ENCODE measurements at places on chromosomes 4 and X. TPM values are rescaled to one million over a fixed set of nuclear protein-coding genes. Genes with fewer than 3 reads are reported as not detected.

SLC6A8 gene
- 144 TPM for total RNA-seq

P2RY4 gene
- total RNA-seq: 0.24 TPM

CYBB gene
- total RNA-seq: 9.8 TPM

ADAM29 gene
- total RNA-seq: not detected

FRG2 gene
- not detected for total RNA-seq

PROM1 gene
- total RNA-seq: 12.6 TPM

GRCh38 chr4:168917138-168917779 is 92.8 kb downstream of the CBR4 start:
- no peak for DNase-seq

DNA sequence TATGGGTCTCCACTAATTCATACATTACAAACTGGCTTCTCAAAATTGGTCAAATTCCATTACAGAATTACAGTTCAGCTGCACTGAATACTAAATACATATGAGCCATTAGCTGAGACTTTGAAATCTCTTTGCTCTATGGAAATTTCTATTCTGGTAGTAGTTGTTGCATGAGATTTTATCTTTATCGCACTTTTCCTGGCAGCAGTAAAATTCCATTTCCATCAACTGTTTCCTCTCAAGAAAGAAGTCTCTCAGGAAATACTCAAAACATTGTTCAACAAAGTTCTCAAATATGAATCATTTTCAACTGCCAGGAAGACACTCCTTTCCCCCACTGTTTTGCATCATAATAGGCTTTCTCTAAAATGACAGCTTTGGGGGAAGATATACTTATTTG is 51.3 kb downstream of the ATP11C start:
- no peak for DNase-seq

DNA sequence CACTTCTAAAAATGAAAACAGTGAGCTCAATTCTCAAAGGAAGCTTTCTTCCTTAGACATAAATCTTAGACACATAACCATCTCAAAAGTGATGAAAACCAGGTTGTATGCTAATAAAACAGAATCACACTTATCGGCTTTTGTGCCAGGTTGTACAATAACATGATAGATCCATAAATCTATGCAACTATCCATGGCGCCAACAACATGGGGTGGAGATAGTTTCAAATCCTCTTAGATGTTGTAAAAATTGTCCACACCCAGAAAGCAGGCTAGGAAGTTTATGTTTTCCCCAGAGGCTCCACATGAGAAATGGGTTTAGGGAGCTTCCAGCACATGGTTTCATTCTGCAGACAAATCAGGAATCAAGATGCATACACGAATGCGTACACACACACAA is 165.3 kb upstream of the MAP3K15 start:
- DNase-seq: no peak

GRCh38 chrX:102085706-102086105 is 39.8 kb upstream of the TCEAL2 start:
- no peak for DNase-seq

- no peak for DNase-seq
These were observed 2.7 kb downstream of the ABCD1 start for GRCh38 chrX:153727123-153727931.

DNA sequence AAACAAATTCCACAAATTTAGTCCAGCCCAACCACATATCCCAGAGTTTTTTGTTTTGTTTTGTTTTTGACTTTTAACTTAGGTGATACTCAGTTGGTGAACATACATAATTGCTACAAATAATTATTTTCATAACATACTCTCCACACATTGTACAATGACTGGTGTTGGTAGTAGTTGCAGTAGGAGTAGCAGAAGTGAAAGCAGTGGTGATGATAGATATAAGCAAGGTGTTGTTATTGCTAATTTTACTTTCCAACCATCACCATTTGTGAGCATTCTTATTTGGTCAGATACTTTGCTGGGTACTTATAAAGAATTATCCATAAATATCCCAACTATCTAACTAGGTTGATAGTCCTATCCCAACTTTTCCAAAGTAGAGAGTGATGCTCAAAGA is 47.3 kb downstream of the ARHGAP24 start:
- no peak for DNase-seq

DNA sequence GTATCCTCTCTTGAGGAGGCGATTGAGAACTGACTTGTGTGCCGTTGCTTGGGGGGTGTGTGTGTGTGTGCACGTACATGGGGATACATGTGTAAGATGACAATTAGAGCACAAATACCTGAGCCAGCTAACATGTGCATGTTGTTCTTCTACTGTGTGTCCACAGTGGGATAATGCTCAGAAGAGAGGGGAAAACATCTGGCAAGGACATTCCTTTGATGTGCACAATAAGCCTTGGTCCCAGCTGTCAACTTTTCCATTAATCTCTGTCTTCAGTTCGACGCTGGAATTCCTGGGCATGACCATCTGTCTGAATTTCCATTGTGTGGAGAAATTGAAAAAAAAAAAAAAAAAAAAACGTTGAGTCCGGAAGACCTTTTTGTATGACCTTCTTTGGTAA is 592.0 kb upstream of the GALNTL6 start:
- DNase-seq: no peak

DNA sequence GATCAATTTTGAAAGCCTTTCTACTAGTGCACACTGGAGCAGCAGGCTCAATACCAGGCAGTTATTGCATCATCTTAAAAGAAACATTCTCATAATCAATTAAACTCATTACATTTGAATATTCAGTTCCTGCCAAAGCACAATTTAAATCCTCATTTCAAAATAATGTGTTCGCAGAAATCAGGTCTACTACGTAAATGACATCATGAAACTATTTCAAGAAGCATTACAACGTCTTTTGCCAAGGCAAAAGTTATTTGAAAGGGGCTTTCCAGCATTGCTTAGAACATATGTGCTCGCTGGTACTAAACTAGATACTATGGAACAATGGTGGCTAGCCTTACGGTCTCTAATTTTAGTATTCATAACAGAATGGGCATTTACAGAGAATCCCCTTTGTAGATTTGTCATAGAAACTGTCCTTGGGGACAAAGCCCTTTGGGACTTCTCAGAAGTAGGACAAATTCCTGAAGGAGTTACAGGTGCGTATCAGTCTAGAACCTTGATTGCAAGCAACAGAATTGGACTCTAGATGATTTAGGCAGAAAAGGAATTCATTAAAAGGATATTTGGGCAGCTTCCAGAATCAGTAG is 27.6 kb upstream of the HUWE1 start:
- DNase-seq: no peak

DNA sequence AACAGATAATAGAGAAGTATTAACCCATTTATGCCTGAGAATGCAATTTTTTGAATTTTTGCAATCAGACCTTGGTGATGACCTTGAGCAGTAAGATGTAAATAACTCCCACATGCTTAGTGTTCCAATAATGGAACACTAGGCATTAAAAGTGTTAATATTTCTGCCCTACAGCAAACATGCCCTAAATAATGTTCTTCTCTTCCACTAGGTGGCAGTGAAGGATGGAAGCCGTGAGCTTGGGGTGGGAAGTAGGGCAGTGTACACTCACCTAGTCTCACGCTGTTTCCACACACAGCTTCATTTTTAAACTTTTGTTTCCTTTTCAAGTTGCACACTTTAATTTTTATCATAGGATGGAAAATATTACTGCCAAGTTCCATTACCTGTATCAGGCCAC is 613.1 kb upstream of the HS3ST1 start:
- DNase-seq: no peak

GRCh38 chr4:145909281-145909715 is 29.3 kb downstream of the ZNF827 start:
- peak; percentile 83 for DNase-seq

DNA sequence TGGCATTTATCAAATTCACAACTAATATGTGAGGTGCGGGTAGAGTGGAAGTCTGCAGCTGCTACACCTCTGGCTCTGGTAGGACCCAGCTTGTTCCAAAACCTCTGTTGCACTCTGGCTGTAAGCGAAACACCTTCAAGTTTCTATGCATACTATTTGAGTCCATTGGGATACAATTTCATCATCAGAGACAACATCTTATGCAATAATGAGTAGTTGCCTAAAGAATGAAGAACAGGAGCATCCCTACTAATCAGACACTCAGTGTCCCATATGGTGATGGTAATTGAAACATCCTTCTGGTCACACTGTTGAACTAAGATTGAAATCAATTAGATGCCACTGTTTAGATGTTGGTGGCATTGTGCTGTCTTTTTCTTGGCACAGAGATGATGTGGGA is 178.4 kb downstream of the MGST2 start:
- DNase-seq: no peak

- no peak for DNase-seq
These were observed 39.0 kb upstream of the ZNF518B start for GRCh38 chr4:10496200-10496599.

- no peak for DNase-seq
These were observed 106.2 kb downstream of the HDAC8 start for GRCh38 chrX:72466493-72466892.

- no peak for DNase-seq
These were observed 8.6 kb upstream of the PDHA1 start for GRCh38 chrX:19334945-19335626.

DNA sequence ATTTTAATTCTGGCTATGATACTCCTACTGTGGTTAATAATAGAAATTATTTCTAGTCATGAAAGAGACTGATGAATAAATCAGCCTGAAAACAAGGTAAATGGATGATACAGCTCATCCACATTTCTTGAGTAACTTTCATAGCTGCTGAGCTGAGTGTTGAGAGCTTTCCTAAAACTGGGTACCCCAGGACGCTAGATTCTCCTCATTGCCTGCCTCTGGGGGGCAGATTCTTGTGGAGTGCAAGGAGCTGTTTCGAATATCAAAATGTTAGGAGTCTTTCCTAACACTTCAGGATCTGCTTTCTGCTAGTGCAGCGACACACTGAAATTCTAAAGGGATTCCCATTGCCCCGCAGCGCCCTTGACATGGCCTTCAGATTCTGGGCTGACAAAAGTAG is 2.1 kb downstream of the MND1 start:
- DNase-seq: no peak

DNA sequence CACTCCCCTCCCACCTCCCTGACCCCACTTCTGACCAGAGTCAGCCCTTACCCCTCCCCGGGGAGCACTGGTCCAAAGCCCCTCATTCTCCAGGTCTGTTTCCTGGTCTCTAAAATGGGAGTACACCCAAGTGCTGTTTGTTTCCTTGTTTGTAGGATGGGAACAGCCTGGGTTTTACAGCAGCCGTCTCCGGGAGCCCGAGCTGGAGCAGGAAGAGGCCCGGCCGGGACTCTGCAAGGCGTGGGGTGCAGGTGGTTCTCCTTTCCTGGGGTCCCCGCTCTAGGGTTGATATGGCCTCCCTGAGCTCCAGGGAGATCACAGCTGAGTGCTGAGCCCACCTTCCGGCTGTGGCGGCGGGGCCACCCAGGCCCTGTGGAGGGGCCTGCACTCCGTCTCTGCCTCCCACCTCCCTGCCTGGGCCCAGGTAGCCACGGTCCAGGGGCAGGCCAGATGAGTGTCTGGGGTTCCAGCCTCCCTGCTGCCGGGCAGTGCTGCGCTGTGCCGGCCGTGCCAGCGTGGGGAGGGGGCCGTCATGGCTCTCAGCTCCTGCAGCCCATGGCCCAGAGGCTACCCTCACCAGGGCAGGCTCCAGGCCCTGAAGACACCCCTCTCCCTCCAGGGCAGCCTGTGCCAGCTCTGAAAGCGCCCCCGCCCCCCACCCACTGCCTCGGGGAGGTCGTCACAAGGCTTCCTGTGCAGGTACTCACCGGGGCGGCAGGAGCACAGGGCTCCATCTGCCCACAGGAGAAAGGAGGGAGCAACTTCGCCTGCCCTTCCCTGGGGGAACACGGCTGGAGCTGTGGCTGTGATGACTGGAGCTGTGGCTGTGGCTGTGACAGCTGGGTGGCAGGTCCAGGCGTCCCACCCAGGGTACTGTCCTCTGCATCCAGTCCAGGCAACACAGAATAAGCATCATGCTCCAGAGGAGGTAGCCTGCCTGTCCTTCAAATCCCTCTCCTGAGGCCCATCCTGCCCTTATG is 98.8 kb downstream of the ADRA2C start:
- DNase-seq: peak; percentile 60

Data from cardiac septum (tissue), 1 donor.